MG63 (cell line): ENCODE measurements at places on chromosomes 1 and 21.

DNA sequence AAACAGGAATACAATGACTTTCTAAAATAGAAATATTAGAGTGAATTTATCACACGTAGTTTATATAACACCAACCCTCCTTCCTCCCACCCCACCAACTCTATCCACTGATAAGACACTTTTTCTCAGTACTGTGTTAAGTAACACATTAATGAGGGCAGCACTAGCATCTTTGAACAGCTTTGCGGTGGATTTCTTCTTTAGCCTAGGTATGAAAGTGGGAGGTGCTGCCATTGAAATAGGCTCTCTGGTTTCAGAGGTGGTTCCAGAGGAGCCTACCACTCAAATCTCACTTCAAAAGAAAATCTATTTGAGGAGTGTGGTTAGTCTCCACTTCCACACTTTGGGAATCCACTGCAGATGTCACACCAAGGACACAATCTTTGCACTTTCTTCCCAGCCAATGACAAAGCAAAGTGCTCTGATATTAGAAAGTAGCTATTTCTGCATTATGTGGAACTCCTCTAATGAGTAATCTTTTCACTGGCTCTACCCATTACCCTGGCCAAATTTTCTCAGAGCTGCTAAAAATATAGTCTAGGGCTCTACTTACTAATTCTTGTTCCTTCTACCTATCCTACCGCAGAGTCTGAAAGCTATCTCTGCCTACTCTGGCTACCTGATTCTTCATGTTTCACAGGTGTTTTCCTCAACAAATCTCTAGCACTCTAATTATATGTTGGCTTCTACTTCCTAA, 1667.8 kb downstream of the MRPL39 start:
- no peak for DNase-seq

DNA sequence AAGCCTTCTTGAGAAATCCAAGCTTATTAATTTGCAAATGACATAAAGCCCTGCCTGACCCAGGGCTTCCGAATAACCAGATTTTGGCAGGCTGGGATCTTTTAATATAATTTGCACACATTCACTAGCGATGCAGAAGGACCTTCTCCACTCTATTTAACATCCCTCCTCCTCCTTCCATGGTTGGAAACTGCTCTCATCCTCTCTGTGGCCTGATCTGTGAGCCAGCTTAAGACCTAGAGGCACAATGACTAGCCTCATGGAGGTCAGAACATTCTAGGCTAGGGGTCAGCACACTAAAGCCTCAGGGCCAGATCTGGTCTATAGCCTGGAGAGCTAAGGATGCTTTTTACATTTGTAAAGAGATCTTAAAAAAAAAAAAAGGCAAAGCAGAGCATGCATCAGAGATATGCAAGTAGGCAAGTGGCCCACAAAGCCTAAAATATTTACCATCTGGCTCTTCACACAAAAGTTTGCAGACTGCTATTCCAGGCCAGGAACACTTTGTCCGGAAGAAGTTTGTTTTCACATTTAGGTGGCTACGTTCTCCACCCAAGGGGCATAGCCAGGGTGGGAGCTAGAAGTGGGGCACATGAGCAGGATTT, 138.2 kb upstream of the HMGB4 start:
- no peak for DNase-seq

DNA sequence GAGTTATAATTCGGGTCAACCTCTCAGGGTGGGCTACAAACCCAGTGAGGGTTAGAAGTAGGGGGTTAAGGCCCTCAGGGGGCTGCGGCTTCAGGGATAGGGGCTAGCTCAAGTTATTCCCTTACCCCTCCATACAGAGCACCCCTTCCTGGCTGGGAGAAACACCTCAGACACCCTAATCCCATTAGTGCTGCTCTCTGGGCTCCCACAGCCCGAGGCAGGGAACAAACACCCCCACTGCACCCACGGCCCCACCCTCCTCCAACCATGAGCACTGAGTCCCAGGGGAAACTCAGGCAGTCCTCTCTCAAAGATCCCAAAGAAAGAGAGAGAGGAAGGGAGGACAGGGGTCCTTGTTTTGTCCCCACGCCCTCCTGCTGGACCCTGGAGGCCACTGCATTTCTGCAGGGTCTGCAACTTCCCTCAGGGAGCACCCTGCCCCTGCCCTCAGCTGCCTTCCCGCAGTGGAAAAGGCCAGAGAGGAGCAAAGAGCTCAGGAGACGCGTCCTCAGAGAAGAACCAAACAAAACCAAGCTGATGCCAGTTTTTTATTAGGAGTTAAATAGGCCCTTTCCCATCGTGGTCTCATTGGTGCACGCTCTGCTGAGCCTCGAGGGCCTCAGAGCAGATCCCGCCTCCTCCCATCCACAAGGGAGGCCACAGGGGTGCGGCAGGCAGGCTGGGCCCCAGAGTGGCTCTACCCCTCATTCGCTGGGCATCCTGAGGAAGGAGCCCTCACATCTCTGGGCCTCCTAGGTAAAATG, 1.4 kb upstream of the S100A4 start:
- no peak for DNase-seq

DNA sequence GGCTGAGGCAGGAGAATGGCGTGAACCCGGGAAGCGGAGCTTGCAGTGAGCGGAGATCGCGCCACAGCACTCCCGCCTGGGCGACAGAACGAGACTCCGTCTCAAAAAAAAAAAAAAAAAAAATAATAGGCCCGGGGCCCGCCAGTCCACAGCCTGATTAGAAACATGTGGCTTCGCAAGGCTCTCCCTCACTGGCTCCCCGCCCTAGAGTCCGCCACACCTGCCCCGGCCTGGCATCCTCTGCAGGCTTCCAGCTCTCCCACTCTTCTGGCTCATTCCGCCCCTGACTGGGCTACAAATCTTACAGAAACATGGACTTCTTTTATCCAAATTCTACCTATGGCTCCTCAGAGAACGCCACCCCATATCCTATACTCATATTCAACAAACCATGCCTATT, 32.4 kb downstream of the PGBD5 start:
- no peak for DNase-seq

DNA sequence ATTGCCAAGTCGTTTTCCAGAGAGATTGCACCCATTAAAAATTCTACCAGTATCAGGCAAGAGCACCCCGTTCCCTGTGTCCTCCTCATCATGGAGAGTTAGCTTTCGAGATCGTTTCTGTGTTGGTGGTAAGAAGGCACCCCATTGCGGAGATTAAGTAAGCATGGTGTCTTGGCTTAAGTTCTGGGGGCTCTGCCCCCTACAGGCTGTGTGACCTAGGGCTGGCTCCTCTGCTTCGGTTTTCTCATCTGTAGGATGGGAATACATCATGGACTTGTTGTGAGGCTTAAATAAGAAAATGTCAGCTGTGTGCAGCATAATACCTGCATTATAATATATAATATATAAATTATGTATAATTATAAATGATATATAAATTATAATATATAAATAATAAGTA, 36.8 kb upstream of the TENT5C start:
- no peak for DNase-seq

DNA sequence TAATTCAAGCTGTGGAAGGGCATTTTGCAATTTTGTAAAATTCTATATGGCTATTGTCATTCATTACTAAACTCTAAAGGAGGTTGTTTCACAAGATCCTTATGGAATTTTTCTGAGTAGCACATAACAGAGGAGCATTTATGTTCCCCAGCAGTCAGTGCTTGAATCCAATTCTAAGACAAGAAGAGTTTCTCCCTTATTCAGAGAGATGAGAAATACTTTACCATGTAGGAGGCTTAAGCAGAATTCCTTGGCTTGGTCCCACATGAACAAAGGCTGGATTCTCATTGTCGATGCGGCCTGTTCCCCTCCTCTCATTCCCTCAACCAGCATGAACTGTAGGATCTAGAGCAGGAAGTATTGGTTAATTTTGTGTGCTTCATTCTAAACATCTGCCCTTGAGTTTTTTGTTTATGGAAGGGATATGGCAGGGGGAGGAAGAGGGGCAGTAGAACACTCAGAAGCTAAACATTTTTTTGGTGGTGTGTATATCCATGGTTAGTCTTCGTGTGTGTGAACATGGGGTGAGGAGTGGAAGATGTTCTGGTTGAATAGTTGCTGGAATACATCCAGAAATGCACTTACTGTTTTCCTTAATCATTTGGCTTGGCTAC, 74.3 kb downstream of the LAMC1 start:
- DNase-seq = peak; percentile 21

GRCh38 chr1:156808186-156809030, 8.2 kb downstream of the SH2D2A start:
- DNase-seq = no peak

- DNase-seq = no peak
Observed at GRCh38 chr1:3042481-3042880, 21.2 kb downstream of the ACTRT2 start.

GRCh38 chr1:226945106-226945857, 5.2 kb downstream of the COQ8A start:
- DNase-seq = no peak

DNA sequence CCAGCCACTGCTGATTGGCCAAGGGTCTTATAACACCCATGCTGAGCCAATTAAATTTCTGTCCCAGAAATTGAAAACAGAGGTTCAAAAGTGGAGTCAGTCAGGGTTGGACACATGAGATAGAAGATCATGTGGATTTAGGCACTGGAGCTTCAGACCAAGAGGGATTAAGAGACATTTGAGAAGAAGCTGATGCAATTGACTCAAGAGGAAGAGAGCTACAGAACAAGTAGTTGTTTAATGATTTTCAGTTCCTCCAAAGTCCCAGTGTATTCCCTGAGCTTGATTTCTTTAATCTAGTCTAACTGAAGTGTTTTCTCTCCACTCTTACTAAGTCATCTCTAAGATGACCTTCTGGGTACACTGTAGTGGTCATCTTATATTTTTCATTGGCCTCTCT, 227.1 kb downstream of the DUSP10 start:
- DNase-seq = no peak

DNA sequence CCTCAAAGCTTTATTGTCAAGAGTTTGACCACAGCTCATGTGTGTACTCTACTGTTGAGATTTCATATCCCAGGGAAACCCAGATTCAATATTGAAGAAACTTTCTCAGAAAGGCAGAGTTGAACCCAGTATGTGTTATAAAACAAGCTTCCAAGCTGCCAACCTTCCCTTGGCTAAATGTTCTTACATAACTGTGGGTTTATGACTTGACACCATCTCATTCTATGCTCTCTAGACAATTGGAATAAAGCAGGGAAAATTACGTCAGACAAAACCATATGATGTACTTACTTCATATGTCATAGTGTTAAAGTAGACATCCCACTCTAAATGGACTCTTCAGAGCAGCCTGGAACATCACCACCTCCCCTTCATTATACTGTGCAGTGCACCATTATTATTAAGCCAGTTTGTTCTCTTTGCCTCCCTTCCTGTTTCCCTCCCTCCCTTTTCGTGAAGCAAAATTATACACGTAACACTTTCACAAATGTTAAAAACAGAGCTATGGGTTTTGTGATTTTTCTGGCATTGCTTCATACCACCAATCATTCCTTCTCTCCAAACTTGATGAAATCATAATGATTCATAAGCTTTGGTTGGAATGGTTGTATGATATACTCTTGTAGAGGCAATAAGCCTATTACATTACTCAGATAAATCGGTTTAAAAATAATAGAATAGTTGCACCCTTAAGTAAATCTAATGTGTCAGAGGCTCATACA, 507.2 kb downstream of the LTN1 start:
- DNase-seq = no peak

DNA sequence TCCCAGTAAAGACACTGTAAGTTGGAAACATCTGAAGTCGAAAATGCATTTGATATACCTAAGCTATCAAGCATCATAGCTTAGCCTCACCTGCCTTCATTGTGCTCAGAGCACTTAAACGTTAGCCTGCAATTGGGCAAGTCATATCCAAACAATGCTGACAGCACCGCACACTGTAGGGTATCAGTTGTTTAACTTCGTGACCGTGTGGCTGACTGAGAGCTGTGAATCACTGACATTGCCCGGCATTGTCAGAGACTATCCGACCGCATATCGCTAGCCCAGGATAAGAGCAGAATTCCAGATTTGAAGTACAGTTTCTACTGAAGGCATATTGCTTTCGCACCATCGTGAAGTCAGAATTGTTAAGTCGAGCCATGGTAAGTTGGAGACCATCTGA, 41.5 kb downstream of the GALNT2 start:
- no peak for DNase-seq

- DNase-seq = no peak
Observed at GRCh38 chr1:112143871-112144441, 154.5 kb upstream of the KCND3 start.

GRCh38 chr21:41397471-41397891, 28.6 kb upstream of the MX1 start:
- DNase-seq = no peak

GRCh38 chr21:36533468-36533848, 53.5 kb upstream of the CLDN14 start:
- DNase-seq = no peak

- DNase-seq = no peak
Observed at GRCh38 chr1:15303935-15304334, 56.9 kb downstream of the FHAD1 start.

DNA sequence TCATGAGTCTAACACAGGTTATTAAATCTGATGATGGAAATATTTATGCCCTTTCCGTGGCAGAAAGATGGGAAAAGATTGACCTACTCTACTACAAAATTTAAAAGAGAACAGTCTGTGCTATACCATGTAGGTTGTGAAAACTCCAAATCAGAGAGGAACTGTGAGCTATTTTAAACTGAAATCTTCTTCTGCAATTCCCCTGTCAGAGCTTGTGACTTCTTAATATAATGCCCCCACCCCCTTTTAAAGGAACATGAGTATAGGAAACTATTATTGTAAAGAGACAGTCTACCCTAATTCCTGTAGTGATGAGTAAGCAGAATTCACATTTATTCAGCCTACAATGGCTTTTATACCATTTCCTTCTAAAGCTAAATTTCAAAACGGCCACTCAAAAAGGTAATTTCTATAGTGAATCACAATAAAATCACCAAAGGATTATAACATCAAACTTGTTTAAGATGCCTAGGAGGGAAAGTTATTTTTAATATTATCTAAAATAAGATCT, 11.7 kb downstream of the DSCAM start:
- DNase-seq = no peak

DNA sequence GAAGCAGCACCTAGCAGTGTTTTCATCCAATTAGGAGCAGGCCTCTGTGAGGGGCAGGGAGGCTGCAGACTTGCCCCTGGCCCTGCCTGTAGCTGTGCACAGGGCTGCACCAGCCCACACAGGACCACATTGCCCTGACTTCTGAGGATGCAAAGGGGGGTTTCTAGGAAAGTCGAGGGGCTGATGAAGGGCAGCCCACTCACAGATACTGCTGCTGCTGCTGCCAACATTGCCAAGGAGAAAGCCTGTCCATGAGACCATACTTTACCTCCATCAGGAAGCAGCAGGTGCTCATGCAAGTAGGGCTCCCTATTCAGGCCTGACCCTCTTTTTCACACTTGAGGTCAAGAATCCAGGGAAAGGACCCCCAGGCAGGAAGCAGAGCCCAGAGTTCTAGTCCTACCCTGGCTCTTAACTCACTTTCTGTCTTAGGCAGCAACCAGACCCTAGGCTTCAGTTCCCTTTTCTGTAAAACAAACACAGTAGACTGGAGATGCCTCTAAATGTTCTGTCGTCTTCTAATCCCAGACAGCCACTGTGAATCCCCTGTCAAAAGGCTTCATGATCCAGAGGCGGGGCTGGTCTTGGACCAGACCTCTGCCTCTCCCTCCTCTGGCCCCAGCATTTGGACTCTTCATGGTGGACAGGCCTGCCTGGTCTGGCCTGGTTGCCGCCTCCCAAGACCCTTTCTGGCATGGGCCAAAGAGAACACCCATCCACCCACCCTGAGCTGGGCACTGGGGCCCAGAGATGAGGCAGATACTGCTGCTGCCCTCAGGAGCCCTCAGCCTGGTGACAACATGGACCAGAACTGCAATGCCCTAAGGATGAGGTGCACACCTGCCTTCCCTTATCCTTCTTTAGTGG, 120.2 kb downstream of the GLIS1 start:
- no peak for DNase-seq

GRCh38 chr1:115539061-115539460, 102.7 kb upstream of the VANGL1 start:
- DNase-seq = no peak

- no peak for DNase-seq
Observed at GRCh38 chr1:2805801-2806430, 4.4 kb upstream of the TTC34 start.
